ENCODE measurements at places on chromosomes 6 and 20. TPM values are rescaled to one million over a fixed set of nuclear protein-coding genes. Genes with fewer than 3 reads are reported as not detected.

Gene DEFB124
- total RNA-seq = not detected

Gene COL10A1
- 1.0 TPM for total RNA-seq

Gene HMGA1
- total RNA-seq = 64.2 TPM

Gene IL17A
- not detected for total RNA-seq

Gene CST2
- total RNA-seq = not detected

Gene TREML1
- total RNA-seq = 1.5 TPM

Gene KCNQ2
- 234 TPM for total RNA-seq

Gene CTAGE9
- not detected for total RNA-seq

Gene SLC17A2
- total RNA-seq = not detected

Gene BCAS4
- total RNA-seq = 19.1 TPM

Gene IL20RA
- 1.7 TPM for total RNA-seq

Gene SAPCD1
- total RNA-seq = 1.5 TPM

Gene CDH22
- 47.4 TPM for total RNA-seq

Gene SNAP25
- total RNA-seq = 1,505 TPM

Gene UBE3D
- 19.8 TPM for total RNA-seq

Gene NEU1
- total RNA-seq = 24.7 TPM

Gene EPB41L1
- 344 TPM for total RNA-seq

Gene EFCAB8
- total RNA-seq = not detected

Gene HCRTR2
- total RNA-seq = 0.70 TPM

Gene ARMH2
- not detected for total RNA-seq

Gene CGA
- not detected for total RNA-seq

Gene PRL
- total RNA-seq = not detected

Gene HINT3
- 47.0 TPM for total RNA-seq

Gene CLDN20
- 0.82 TPM for total RNA-seq

Gene PRRT1
- total RNA-seq = 64.9 TPM

Gene BFSP1
- 3.3 TPM for total RNA-seq

Gene CCHCR1
- total RNA-seq = 16.6 TPM

Gene TAGAP
- 3.3 TPM for total RNA-seq

Gene TSBP1
- total RNA-seq = not detected

Gene PLAGL2
- 9.0 TPM for total RNA-seq

Gene FOXA2
- not detected for total RNA-seq

Gene ADTRP
- total RNA-seq = 4.7 TPM

Gene VGLL2
- total RNA-seq = not detected

Gene IRAK1BP1
- 11.4 TPM for total RNA-seq

Gene EYS
- total RNA-seq = 0.51 TPM

Gene SALL4
- total RNA-seq = not detected

Gene TP53TG5
- 14.3 TPM for total RNA-seq

Gene BMP5
- 0.85 TPM for total RNA-seq

Gene SIRPG
- total RNA-seq = 0.62 TPM

Measured in dorsolateral prefrontal cortex (tissue), 122 donors.